ENCODE measurements at places on chromosomes 7 and 10. TPM values are rescaled to one million over a fixed set of nuclear protein-coding genes. Genes with fewer than 3 reads are reported as not detected.

DNA sequence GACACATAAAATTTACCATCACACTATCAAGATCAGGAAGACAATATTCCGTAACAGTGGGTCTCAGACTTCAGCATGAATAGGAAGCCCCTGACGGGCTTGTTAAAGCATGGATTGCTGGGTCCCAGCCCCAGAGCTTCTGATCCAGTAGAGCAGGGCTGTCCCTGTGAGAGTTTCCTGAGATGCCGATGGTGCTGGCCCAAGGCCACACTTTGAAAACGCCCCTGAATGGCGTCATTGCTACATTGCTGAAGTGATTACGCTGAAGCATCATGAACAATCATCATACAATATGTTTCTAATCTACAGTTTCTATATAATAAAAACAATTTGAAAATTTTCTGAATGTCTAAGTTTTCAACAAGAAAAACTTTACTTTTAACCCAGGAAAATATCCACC, 38.0 kb upstream of the TMEM72 start:
- no peak for DNase-seq

GRCh38 chr10:111113961-111114757, 37.3 kb downstream of the ADRA2A start:
- no peak for DNase-seq

GRCh38 chr10:101301111-101301731, 52.7 kb upstream of the BTRC start:
- no peak for DNase-seq

GRCh38 chr7:28349637-28350036, 62.7 kb upstream of the CREB5 start:
- no peak for DNase-seq

DNA sequence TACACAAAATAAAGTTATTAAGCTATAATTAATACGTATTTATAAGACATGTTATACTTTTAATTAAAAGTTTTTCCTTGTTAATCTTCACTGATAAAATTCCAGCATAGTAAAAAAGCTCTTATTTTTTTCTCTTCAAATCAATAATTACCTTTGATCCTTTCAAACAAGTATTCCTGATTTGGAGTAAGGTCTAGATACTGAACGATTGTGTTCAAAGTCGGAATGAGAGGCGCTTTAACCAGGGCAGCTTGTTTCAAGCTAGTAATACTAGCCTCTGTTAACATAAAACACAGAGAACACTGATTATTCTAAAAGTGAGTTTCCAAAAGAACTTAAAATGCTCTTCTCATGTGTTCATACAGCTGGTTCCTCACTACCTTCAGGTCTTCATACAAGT, 27.0 kb downstream of the TMEM209 start:
- no peak for DNase-seq

DNA sequence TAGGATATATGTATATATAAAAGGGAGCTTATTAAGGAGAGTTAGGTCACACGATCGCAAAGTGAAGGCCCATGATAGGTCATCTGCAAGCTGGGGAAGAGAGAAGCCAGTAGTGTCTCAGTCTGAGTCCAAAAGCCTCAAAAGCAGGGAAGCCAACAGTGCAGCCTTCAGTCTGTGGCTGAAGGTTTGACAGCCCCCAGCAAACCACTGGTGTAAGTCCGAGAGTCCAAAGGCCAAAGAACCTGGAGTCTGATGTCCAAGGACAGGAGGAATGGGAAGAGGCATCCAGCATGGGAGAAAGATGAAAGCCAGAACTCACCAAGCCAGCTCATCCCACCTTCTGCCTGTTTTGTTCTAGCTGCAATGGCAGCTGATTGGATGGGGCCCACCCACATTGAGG, 88.9 kb upstream of the TBX20 start:
- no peak for DNase-seq

DNA sequence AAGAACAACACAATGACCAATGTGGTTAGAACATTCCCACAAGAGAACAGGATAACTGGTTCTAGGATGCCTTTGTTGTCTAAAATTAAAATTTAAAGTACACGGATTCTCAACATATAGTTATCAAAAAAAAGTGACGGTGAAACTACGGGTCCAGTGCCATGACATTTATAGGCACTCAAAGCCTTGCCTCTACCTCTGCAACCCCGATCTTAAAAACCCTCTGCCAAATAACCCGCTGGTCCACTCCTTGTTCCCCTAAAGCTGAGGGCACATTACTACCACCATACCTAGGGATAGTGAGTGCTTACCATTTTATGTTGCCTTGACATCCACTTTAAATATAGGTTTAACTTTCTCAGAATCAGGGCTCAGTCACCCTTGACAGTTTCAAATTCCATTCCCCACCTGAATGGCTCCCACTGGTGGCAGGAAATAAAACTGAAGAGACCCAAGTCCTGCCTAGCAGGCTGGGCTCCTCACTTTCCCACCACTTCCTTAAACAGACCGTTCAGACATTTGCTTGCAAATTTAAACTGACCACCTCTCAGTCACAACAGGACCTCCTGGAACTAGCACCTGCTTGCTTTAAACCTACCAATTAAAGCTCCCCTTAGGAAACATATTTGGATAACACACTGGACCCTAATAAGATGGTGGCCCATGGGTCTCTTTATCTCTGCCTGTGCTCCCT, 169.9 kb upstream of the ASAH2 start:
- DNase-seq: no peak

DNA sequence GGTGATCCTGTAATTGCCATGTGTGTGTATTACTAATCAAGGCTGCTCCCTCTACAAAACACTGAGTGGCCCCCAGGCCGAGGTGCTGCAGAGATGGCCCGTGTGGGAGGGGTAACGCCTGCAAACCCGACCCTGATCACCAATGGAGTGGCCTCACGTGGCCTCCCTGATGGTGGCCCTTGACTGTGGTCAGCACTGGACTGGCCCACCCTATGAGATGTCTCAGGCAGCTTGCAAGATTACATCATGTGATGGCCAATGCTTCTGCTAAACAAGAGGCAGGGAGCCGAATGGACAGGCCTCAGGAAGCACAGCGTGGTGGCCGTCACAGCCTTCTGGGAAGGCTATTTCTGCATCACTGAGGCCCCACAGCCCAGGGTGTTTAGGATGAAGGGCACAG, 186.4 kb downstream of the MGMT start:
- no peak for DNase-seq

DNA sequence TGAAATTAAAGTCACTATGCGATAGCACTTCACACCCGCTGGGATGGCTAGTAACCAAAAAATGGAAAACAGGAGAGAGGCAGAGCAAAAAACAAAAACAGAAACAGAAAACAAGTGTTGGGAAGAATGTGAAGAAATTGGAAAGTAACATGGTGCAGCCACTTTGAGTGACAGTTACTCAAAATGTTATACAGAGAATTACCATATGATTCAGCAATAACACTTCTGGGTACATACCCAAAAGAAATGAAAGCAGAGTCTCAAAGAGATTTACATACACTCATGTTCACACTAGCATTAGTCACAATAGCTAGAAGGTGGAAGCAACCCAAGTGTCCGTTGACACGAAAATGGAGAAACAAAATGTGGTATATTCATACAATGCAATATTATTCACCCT, 88.6 kb upstream of the KCNIP2 start:
- DNase-seq: no peak

- DNase-seq: no peak
Measured at GRCh38 chr7:123635551-123636359, 19.9 kb upstream of the LMOD2 start.

DNA sequence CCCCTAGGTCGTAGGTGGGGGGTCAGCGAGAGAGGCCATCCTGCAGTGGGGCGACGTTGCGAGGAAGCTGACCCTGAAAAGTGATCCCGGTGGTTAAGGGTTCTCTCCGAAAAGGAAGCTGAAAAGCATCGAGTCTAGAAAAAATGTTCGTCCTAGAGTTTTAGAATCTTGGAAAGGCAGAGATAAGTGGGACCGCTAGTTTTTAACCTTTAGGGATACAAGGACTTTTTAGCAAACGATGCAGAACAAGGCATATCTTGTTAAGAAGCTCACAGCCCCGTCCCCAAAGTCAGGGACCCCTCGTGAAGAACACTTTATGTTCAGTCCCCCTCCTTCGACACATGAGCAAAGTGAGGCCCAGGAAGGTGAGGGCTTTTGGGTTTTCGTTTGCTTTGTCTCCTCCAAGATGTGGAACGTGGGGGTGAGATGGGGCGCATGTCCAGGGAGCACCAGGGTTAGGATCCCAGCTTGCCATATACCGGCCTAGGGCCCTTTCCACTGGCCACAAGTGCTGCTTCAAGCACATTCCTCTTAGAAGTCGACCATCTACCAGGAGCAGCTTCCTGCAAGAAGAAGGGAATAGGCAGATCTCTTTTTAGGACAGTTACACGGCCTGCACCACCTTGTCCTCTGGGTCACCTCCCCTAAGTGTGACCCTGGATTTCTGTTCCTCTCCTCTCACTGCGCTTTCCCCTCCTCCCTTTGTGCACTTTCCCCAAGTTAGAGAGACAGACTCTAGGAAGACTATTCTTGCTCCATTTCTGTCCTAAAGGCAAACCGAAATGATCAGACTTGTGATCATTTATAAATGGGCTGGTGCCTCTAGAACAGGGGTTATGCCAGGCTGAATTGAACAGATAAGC, 969 bp downstream of the SLC35G1 start:
- no peak for DNase-seq

DNA sequence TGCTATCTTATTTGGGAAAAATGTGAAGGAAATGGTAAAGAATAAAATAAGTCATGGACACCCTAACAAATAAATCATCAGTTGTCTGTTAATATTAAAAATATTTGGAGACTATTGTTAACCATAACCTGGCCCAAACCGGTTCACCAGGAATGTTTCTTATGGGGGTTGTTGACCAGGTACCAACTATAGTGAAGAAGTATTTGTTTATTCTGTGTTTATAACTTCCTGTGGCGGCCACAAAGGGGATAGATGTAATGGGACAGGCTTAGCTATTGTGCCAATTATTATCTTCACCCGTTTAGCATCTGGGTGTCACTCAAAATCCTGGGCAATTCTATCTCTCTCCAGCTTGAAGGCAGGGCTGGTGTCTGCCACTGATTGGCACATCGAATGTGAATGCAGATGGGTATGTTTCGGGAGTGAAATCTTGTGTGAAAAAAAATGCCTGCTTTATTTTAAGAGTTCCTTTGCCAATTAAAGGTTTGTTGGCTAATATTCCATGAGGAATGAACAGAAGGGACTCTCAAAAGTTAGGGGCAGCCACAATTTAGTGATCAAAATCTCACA, 500.9 kb downstream of the ARL4A start:
- no peak for DNase-seq

DNA sequence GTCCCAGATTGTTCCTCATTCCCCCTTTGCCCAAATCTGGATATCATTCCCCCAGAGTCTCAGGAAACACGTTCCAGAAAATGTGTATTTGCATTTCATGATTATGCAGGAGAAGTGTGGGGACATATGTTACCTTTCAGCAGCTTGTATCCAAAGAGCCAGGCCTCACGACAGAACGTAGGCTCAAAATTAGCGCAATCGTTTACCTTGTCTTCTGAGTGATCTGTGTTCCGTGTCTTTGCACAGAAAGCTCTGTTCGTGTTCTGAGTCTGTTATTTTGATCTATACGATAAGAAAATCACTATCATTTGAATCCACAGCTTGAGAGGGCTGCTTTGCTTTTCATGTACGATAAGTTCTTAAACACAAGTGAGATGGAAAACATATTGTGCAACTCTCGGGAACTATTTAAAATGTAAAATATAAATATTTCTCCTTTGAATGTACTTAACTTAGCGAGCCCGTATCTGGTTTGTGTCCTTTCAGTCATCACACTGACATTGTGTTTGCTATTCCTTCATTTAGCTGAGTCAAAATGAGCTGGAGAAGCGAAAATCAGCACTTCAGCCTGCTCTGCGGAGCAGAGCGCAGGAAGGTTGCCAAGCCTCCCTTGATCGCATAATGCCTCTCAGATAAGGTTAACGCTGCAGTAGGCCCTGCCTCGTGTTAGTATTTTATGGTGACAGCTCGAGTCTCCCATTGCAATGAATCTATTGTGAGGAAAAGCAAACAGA, 80.2 kb upstream of the CACNB2 start:
- peak; percentile 71 for DNase-seq

DNA sequence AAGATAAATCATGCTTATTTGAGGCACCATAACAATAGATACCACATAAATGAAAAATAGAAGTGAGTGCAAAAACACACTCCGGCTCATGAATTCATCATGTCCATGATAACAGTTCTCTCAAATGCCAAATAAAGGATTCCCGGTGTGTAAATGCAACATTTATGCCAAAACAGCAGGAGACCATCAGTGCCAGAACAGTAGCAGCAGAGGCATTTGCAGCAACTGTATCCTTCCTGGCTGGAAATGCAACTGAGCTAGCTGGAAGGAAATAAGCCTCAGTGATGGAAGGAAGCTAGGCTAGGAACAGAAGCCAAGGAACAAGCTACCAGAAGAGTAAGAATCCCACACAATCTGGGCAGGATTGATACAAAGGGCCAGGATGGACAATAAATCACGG, 79.9 kb upstream of the THSD7A start:
- DNase-seq: no peak

DNA sequence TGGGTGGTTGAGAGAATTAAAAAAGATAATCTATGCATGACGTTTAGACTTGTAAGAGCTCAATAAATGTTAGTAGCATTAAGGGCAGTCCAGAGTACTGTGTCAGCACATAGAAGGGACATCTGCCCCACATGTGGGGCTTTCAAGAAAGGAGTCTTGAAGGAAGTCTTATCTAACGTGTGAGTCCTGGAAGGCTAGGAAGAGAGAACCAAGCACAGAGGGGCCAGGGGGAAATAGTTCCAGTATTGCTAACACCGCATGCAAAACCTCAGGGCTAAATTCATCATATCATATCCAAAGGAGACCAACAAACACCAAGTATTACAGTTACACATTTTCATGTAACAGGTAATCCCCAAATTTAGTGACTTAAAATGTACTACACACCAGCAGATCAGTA, 122.7 kb downstream of the AOAH start:
- no peak for DNase-seq

DNA sequence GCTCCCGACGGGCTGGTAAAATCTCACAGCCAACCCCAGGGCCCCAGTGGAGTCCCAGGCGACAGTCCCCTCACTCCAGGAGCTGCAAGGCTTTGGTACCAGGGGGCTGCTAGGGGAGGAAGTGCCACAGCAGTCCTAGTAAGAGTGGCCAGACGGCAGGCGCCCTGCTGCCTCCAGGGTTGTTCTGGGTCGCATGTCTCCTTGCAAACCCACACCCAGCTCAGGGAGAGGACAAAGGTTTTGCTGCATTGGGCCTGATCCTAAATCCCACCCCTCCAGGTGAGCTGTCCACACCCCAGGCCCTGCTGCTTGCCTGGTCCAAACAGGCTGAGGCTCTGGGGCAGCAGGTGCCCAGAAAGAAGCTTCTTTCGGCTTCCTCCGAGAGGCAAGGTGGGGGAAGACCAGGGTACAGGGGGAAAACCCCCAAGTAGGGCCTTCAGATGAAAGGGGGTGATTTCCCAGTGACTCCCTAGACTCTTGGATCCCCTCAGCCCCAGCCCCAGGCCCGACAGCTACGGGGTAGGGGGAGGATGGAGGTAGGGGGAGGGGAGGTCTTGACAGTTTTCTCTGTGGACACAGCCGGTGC, 4.2 kb upstream of the KCP start:
- DNase-seq: no peak

CAMK2G gene
- total RNA-seq: 17.9 TPM

NHLRC2 gene
- 9.0 TPM for total RNA-seq

OR6B1 gene
- not detected for total RNA-seq

FAM171A1 gene
- 31.2 TPM for total RNA-seq

PRSS58 gene
- not detected for total RNA-seq

WDR86 gene
- total RNA-seq: 100 TPM

CTAGE15 gene
- 0.27 TPM for total RNA-seq

ARMH3 gene
- 20.0 TPM for total RNA-seq

AOAH gene
- 10.8 TPM for total RNA-seq

MACC1 gene
- total RNA-seq: 1.5 TPM

DPYSL4 gene
- total RNA-seq: not detected

SPAM1 gene
- not detected for total RNA-seq

SFTPA1 gene
- total RNA-seq: 0.95 TPM

Data from uterus (tissue), 4 donors.